ENCODE measurements at places on chromosomes 1 and 21.

- DNase-seq, result no peak
Measured at GRCh38 chr1:55210990-55211801, 4.0 kb downstream of the USP24 start.

- DNase-seq, result no peak
Measured at GRCh38 chr1:1940123-1940425, 21.0 kb upstream of the TMEM52 start.

- no peak for DNase-seq
Measured at GRCh38 chr1:9902060-9902452, 8.0 kb downstream of the CTNNBIP1 start.

- no peak for DNase-seq
Measured at GRCh38 chr1:96901783-96902363, 180.3 kb downstream of the PTBP2 start.

DNA sequence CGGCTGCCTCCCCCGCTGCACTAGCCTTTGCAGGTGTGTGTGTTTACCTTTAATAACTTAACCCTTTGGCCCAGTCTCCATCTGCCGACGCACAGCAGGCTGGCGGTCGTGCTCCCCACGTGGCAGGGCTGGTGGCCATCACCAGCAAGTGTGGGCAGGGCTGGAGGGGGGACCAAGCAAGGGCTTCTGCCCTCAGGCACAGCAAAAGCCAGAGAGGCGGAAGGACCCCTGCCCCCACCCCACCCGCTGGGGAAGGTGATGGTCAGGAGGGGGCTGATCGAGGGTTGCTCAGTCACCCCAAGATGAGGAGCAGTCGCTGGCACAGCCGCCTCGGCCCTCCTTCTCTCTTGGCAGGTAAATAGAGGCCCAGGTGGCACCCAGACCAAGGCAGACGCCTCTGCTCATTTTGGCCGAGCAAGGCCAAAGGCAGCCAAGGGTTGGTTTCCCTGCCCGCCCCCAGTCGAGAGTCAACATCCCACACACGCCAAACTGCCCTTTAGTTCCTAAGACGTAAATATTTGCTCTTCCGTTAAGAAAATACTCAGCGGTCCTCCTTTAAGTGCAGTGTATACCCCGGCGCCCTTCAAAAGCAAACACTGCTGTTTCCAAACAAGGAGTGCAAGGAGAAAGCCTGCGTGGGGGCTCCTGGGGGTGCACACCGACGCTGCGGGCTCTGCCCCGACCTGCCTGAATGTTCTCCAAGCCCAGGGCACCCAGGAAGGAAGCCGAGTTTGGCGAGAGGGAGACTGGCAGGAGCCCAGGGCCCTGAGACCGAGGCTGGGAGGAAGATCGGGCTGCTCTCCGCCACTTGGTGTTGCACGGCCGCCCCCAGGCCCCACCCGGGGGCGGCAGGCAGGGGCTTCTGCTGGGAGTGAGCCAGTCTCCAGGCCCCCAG is 82.7 kb downstream of the SIK1 start:
- no peak for DNase-seq

DNA sequence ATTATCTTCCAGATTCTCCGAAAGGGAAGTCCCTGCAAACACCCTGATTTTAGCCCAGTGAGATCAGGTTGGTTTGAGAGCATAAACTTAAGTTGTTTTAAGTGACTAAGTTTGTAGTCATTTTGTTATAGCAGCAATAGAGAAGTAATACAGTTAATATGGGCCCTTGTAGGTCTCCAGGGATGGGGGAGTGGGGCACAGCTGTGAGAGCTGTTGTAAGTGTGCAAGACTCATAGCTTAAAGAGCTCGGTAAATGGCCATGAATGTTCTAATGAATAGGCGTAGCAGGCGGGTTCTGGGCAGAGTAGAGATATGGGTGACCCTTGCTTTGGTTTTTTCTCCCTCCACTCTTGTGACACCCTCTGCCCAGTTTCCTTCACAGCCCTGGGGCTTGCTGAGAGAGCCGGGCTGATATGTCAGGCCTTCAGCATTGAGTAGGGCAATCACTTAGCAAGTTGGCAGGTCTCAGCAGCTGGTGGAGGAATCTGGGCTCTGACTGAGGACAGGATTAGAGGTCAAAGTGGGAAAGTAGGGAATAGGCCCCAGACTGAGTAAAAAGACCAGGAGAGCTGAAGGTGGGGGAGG is 16.0 kb upstream of the ID3 start:
- no peak for DNase-seq

All from LoVo (cell line).